Type B pancreatic cell (in vitro differentiated cells): ENCODE measurements at places on chromosomes 1 and 21.

DNA sequence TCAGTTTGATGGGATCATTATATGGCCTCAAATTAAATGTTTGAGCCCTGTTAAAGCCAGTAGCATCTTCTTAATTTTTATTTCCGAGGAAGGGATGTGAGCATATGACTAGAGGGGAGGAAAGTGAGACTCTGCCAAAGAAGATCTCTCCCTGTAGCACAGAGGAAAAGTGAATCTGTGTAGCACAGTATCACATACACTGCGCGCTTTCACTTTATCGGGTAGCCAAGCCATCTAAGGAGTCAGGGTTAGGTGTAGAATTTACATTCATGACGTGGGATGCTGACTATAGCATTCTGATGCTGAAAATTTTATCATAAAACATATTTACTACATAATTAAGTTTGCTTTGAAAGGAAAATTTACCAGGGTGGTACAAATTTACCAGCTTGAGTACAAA lies 24.0 kb downstream of the LRRC8D start:
- DNase-seq = no peak

DNA sequence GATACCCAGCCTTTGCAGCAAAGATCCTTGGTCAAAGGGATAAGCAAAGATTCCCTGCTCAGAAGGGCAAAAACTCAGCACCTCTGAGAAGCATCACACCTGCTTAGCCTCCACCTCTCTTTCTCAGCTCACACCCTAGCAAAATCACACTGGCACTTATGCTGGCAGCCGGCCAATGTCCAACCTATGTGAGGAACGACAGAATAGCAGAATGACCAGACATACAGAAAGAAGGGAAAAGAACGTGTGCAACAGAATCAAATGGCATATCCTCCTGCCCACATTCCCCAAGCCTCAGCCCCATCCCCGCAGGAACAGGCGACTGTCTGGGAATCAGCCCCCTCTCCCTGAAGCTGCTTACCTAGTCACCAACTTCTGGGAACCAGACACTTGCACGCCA lies 664 bp upstream of the ADORA3 start:
- no peak for DNase-seq

DNA sequence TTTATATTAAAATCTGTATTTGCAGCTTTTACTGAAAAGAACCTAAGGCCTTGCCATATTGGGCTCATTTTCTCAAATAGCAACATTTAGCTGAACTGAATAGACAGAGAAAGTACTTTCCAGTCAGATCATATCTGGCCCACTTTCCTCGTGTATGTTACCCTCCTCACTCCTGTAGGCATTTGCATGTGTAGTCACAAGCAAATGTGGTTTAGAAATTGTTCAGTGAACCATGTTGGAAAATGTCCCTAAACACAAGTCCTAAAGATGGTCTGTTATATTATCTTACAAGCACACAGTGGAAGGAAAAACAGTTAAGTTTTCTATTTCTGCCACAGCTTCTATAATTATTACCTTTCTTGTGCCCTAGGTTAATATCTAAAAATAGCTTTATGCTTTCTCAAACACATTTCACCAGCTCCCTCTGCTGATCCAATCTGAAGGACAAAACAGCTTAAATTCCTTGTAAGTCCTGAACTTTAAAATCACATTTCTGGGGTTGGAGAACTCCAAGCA lies 606 bp upstream of the FMO4 start:
- no peak for DNase-seq

GRCh38 chr1:147640553-147641165 lies 29.7 kb downstream of the ACP6 start:
- DNase-seq = no peak

- DNase-seq = no peak
Observed at GRCh38 chr1:200558866-200559459, 61.6 kb downstream of the KIF14 start.

DNA sequence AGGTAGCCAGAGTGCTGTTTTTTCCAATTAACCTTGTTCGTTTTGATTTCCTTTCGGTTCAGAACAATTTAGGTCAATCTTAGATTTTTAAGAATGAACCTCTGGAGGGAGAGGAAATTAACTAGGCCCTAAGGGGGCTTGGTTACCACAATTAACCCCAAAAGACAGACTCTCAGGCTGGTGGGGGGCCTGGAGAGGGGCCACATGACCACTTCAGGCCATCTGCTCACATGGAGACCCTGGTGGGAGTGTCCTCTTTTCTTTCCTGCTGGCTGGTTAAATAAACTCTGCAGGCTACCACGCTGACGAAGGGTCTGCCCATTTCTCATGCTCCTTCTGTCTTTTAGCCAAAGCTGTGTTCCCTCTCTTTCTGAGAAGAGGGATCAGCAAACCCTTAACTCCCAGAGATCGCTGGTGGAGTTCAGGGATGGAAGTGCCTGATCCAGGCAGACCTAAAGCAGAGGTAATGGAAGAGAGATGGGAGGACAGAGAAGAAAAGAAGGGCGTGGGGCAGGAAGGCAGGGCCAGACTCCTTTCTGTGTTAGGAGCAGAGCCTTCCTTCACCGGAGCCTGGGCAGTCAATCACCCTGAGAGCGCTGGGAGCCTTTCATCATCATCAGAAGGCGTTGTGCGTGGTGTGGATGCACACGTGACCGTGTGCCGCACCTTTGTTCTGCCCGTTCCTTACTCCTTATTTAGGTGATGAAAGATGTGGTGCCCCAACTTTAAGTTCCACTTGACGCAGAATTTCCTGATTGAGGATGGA lies 58.5 kb downstream of the KIF26B start:
- DNase-seq = no peak

DNA sequence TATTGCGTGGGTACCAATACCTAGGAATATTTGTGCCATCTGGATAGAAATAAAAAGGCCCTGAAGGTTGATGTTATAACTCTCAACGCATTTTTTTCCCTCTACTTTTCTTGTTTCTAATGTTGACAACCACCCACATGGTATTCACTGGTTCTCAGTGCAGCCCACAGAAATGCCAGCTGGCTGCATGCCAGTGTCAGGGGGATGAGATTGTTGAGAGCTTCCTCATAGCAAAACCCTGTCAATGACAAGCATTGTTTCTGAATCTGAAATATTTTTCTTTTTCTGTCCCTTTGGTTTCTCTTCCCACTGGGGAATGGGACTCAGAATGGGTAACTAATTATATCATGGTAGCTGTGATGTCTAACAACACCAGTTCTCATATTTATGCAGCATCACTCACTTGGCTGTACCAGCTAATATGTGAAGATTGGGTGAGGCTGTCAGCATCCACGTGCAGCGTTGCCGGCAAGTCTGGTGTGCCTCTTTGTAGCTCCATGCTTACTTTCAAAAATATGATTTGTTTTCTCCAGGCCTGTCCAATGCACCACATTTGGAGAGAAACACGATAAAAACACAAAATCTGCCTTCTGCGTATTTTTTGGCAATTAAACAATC lies 284.6 kb downstream of the PTBP2 start:
- DNase-seq = no peak

DNA sequence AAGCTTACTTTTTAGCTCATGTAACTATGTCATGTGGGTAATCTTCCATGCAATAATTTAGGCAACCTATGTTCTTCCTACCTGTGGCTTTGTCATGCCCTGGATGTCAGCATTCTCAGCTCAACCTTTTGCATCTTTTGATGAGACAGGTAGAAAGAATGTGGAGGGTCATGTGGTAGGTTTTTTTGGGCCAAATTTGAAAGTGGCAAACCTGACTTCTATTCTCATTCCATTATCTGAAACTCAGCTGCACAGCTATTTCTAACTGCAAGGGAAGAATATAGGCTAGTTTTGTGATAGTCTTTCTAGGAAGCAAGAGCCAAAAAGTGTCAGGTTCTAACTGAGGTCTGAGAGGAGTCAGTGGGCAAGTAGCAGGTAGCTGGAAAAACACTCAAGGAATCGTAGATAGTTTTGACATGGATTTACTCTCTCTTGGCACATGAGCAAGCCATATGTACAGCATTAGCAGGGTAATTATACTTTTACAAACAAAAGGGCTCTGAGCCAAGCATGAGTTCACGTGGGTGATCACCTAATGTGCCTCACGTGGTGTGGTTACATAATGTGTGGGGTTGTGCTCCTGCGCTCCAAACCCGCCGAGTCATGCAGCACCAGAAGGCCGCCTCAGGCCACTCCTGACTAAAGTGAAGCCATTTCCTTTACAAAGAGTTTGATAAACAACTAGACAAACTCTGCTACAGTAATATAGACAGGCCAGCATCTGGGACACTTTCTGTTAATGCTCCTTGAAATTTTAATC lies 1013.8 kb downstream of the PLA2G4A start:
- no peak for DNase-seq

GRCh38 chr1:54971317-54971791 lies 9.1 kb upstream of the TMEM61 start:
- DNase-seq = no peak

GRCh38 chr1:214901718-214902117 lies 180.8 kb upstream of the KCNK2 start:
- DNase-seq = no peak

DNA sequence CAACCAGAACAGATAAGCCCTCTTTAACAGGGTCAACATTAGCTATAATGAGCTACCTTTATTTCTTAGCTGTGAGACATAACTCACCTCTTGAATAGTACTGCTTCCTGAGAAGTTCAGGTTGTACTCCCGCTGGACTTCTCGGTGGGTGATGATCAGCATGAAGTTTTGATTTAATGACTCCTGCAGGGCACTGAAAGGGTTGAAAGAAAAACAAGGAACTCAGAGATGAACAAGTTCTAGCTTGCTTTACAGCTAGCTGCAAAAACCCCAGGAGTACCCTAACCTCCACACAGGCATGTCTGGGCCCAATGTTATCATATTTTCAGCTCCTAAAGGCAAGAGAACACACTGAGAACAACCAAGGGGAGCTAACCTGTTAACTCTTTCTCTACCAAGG lies 254.4 kb downstream of the FAF1 start:
- no peak for DNase-seq

DNA sequence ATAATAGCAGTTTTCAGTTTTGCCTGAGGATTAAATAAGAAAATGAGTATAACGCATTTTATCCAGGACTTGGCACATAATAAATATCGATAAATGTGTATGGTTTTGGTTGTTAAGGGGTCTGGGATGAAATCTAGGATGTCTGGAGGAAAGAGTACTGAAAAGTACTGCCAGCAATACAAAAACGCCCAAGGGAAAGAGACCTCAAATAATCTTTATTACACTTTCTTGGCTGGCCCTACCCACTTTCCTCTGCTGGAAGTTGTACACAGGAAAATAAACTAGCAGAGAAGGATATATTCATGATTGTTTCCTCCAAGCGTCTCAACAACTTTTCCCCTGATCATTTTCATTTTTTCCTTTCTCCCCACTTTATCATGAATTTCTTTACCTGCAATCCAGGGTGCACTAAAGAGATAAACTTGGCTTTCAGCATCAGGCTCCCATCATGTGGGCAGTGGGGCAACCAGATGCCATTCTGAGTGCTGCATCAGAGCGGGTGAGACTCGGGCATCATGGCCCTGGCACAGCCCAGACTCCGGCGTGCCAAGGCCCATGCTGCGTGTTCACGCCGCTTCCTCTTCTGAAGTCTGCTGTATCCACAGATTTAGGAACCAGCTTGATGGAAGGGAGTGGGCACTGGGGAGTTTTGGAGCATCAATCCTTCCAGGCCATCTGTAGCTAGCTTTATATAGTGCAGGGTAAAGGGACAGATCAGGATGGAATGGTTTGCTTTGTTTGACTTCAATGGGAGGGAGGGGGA lies 35.8 kb upstream of the PLXNA2 start:
- DNase-seq = no peak

- DNase-seq = no peak
Observed at GRCh38 chr1:233326319-233326718, 1.2 kb upstream of the MAP3K21 start.

DNA sequence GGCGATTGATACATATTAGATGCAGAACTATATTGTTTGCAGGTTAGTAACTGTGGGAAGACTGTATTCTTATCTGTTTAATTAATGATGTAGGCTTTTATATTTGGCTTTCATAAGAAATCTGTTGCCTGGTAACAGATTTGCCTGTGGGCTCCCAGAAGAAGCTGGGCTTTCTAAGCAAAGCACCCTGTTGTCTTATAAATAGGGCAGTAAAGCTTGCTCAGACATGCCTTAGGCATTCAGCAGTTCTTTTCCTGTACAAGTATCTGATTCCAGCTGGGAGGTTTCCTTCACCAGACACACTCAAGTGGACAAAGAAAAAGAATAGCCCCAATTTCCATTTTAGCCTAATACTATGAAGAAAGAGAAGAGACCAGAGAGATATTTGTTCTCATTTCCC lies 524.0 kb downstream of the LRRIQ3 start:
- no peak for DNase-seq

DNA sequence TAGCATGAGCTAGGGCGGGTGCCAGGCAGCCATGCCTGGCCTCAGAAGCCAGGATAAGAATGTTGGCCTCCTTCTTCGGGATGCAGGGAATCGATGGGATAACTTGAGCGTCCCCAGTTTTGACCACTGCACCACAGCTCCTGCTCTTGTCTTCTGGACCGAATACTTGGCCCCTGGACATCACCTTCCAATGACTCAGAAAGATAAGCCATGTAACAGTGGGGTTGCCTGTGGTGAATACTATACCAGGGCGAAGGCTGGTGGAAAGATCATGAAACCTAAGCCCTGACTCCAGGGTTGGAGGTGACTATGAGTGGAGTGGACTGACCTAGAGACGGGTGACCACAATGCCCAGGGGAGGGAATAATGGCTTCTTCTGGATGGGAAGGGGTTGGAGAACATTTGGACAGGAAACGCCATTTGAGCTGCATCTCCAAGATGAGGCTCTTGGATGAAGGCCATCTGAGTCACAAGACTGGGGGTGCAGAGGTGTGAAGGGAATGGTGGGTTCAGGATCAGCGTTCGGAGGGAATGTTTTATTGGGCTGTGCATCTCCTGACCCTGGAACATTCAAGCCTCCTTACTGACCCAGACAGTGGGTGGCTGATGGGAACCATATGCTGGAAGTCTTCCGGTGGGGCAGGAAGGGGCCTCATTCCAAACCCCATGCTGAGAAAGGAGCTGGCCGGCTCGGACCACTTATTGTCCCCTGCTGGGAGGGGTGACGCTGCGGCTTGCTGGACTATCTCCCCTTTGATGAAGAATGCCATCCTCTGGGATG lies 18.5 kb upstream of the KCNE2 start:
- no peak for DNase-seq

- DNase-seq = no peak
Observed at GRCh38 chr21:45593162-45594022, 50.1 kb upstream of the PCBP3 start.

DNA sequence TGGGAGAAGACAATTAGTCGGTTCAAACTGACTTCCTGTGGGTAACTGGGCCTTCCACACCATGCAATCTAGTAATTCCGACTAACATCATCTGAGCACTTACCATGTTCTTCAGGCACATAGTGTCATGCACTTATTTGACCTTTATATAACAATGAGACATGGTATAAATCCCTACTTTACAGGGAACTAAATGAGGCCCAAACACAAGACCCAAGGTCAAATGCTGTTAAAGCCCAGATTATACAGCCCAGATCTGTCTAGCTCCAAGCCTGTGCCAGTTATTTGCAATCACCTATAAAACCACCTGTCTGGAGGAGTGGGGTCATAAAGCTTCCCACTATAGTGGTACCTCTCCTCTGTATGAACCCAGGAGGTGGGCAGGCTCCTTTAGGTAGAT lies 40.8 kb downstream of the JAK1 start:
- DNase-seq = no peak

- DNase-seq = peak; percentile 68
Observed at GRCh38 chr21:46079352-46080170, 18.4 kb upstream of the COL6A2 start.

- no peak for DNase-seq
Observed at GRCh38 chr21:39071623-39072214, 111.5 kb downstream of the PSMG1 start.

GRCh38 chr1:46553506-46553905 lies 2.1 kb upstream of the KNCN start:
- no peak for DNase-seq

- no peak for DNase-seq
Observed at GRCh38 chr1:115179397-115180079, 90.2 kb upstream of the TSPAN2 start.
